ENCODE measurements at places on chromosomes 16 and 17.

GRCh38 chr16:27355610-27356009 lies 41.8 kb downstream of the IL4R start:
- peak; percentile 37 for DNase-seq

DNA sequence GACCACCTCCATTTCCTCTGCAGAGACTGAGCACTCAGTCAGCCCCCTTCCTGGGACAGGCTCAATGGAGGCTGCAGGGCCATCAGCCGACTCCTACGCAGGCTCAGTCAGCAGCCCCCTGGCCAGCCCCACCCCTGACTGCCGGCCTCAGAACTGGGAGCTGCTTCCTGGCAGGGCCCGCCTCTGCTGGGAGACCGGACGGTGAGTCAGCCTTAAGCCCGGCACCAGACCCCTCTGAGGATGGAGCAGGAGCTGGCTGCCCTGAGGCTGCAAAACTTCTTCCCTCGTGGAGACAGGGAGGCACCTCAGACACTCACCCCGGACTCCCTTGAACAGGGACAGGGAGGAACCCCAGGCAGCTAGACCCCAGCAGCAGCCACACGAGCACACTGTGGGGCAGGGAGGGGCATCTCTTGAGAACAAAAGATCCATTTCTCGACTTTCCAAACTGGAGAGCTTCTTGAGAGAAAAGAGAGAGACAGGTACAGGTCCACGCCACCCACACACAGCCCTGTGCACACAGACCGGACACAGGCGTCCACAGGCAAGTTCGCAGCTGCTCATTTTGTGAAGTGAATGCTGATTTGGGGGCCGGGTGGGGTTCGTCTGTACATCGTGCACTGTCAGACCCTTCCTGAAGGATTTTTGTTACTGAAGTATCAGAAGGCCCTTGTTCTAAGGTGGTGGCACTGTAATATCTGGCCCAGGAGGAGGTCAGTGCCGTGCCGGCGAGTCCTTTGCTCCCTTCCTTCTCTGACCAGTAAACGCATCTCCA lies 1.3 kb upstream of the TUBB3 start:
- DNase-seq: peak; percentile 92

DNA sequence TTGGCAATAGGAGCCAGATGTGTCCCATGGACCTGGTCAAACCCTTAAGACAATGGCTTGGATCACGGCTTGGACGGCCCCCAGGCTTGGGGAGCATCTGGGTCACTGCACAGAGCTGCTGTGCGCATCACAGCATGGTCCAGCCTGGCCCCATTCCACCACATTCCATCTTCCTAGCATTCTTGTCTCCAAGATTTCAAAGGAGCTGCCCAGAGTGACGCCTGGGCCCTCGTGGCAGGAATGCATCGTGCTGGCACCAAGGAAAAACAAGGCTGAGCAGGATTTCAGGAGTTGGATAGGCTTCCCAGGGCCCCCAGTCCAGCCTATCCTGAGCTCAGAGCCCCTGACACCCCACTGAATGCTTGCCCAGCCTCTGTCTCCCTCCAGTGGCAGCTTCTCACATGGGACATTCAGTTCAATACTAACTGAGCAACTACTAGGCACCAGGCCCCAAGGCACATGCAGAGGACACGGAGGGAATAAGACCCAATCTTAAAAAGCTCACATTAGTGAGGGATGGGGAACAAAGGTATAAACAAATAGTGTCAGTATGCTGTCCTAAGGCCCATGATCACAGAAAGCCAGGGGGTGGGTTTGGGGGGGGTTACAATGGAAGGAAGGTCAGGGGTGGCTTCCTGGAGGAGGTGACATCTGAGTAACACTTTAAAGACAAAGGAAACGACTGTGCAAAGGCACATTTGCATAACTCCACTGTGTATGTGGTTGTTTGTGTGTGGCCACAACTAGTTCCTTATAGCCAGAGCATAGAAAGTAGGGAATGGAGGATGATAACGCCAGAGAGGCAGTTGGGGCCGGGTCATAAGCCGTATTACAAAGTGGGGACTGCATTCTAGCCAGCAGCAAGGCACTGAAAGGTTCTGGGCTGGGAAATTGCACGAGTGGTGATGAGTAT lies 34.1 kb downstream of the TK2 start:
- DNase-seq: peak; percentile 91

- no peak for DNase-seq
These were observed 70.7 kb downstream of the C16orf95 start for GRCh38 chr16:87246269-87247065.

DNA sequence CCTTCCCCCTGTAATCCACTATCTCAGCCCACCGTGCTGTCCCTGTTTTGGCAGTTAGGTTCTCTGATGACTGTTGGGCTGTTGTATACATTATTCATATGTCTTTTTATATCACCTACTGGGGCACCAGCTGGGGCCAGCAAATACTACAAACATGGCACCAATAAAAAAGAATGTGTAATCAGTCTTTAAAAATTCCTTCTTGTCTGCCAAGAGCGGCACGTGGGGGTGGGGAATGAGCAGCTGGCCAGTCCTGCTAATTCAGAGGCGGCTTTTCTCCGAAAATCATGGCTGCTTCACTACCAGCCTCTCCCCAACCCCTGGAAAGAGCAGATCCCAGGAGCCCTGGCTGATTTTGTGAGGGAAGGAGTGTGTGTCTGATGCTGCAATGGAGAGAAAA lies 77.7 kb upstream of the EEF2KMT start:
- DNase-seq: no peak

- DNase-seq: no peak
These were observed 31.5 kb downstream of the AP2B1 start for GRCh38 chr17:35618628-35619027.

DNA sequence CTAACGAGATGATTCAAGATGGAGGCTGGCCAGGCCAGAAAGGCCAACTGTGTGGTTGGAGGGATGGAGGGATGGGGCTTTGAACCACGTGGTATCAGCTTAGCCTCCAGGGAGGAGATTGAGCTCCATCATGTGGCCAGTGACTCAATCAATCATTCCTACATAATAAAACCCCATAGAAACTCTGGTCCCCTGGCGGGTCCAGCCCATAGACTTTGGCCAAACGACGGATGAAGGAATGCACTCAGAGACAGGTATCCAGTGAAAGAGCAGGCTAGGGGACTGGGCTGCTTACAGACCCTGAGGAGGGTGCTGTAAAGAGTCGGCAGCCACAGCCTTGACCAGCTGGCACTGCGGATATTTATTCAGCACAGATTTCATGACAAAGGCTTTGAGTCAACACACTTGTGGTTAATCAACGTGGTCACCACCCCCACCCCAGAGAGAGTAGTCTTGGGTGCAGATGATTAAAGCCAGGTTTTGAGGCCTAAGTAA lies 308.7 kb upstream of the TNRC6C start:
- peak; percentile 40 for DNase-seq

DNA sequence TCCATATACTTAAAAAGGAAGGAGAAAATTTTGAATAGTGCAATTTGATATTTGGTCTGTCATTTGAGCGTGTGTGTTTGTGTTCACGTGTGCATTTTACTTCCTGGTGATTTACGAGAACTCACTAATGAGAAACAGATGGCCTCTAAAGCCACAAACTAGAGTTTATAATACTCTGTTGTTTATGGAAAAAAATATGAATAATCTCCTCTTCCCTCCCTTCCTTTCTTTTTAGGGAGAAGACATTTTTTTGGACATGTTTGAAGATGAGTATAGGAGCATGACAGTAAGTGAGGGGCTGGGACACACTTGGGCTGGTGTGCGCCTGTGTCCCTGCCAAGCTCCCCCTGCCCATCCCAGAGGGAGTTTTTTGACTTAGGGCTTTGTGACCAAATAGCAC lies 102.7 kb downstream of the CLEC16A start:
- DNase-seq: peak; percentile 86

DNA sequence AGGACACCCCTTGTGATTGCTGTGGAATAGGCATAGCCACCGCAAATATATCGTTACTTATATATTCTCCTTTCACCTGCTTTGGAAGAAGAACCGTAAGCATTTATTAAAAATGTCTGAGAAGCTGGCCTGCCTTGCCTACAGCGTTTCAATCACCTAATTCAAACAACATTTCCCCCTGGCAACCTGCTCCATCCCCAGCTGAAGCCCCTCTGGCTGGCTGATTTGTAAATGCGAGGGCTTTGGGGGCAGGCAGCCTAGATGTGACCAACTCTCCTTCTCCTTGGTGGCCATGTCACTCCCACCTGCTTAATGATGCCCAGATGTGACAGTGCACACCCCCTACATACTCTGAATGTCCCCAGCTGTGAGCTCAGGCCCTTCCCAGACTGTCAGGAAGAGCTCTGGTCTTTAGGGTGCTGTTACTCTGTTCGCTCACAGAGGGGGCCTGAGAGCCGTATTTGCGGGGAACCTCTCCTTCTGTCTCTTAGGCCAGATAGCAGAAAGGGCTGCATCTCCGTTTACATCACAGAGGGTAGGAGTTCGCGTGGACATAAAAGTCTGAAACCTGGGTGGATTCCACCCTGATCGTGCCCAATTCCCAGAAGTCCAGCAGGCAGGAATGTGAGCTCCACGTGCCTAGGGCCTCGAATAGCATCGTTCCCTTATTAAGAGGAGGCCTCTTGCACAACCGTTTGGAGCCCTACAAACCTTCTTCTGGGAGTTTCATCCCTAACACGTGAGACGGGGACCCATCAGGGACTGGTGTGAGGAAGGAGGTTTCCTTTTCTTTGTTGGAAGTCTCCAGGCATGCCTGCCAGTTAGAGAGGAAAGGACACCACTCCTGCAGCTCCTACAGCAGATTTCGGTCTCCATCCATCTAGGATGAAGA lies 2.4 kb upstream of the SDK2 start:
- DNase-seq: no peak

- DNase-seq: no peak
These were observed 39.4 kb downstream of the SLC47A1 start for GRCh38 chr17:19573075-19573474.

Measured in AG10803 (cell line).